T-helper 17 cell (primary cell): ENCODE measurements at places on chromosomes 3 and 15.

DNA sequence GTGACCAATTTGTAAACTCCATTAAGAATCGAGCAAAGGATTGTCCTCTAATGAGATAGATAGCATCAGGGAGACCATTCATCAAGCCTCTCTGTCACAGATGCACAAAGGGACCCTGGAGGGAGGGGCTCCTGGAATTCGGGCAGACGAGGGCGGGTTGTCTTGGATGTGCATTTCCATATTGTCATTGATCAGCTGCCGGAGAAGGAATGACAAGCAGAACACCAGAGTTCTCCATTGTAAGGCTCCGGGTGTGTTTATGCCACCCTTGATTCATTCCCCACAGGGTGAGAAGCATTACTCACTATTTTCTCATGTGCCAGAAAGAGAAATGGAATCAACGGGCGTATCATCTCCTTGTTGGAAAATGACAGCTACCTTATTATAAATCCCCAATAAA, 167.5 kb downstream of the EBLN2 start:
- peaks cover 12% of the 10 kb centered on the region for H3K27me3 ChIP-seq
- H3K36me3 ChIP-seq = no peaks in the 10 kb centered on the region
- no peak overlapping the region for H3K4me3 ChIP-seq
- H3K27ac ChIP-seq = no peak overlapping the region

DNA sequence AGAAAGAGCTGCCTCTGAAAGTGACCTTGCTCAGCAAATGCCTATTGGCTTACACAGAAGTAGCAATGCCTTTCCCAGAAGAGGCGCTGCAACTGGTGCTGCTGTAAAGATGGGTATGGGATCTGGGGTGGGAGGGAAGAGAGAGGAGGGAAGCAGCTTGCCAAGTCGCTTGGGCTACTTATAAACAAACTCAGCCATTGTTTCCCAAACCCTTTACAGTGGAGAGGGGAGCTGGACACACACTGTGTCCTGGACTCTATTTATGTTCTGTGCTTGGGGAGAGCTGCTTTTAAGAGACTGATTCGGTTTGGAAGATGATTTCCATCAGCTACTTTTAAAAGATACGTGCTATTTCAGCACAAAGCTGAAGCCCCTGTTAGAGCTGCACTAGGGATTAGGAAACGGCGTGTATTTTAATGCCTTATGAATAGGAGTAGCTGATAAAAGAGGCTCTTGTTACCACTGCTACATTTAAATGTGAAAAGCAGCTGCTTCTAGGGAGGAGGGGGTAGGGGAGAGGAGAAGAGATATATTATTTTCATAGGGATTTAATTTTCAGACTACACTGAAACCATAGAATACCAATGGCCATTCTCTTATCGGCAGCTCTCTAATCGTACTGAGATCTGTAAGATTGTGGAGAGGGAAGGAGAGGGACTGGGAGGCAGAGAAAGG, 440.6 kb downstream of the MCTP2 start:
- no peaks in the 10 kb centered on the region for H3K36me3 ChIP-seq
- H3K27me3 ChIP-seq = peaks cover 16% of the 10 kb centered on the region
- H3K4me1 ChIP-seq = no peaks in the 10 kb centered on the region
- H3K27ac ChIP-seq = no peak overlapping the region

- H3K4me1 ChIP-seq = peaks cover 6% of the 10 kb centered on the region
- no peak for DNase-seq
- peaks cover 14% of the 10 kb centered on the region for H3K27me3 ChIP-seq
- peak overlapping the region; percentile 41 for H3K4me3 ChIP-seq
- no peaks in the 10 kb centered on the region for H3K36me3 ChIP-seq
These were observed 82.1 kb downstream of the IL5RA start for GRCh38 chr3:3027976-3028567.

DNA sequence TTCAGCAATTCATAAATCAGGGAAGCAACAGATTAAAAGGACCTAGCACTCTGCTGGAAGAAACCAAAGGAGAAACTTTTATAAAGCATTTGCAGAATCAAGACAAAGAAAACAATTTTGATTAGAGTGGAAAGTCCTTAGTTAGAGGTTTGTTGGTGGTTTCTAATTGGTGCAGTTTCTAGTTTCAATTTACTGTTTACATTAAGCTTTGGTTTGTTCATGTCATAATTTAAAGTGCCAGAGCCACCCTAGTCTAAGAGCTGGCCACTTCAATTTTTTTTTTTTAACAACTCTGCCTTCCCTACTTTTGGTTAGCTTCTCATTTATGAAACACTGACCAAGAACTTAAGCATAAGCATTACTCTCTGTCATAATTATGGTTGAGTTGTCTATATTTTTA, 1428.2 kb upstream of the GBE1 start:
- no peaks in the 10 kb centered on the region for H3K27me3 ChIP-seq
- H3K36me3 ChIP-seq = no peaks in the 10 kb centered on the region
- no peak overlapping the region for H3K4me3 ChIP-seq
- DNase-seq = no peak
- H3K27ac ChIP-seq = no peak overlapping the region

- H3K36me3 ChIP-seq = peaks cover 5% of the 10 kb centered on the region
- H3K4me1 ChIP-seq = peaks cover 10% of the 10 kb centered on the region
- no peak overlapping the region for H3K27ac ChIP-seq
- H3K27me3 ChIP-seq = no peaks in the 10 kb centered on the region
- H3K4me3 ChIP-seq = no peak overlapping the region
These were observed 223.1 kb downstream of the ITPR1 start for GRCh38 chr3:4716266-4716665.

DNA sequence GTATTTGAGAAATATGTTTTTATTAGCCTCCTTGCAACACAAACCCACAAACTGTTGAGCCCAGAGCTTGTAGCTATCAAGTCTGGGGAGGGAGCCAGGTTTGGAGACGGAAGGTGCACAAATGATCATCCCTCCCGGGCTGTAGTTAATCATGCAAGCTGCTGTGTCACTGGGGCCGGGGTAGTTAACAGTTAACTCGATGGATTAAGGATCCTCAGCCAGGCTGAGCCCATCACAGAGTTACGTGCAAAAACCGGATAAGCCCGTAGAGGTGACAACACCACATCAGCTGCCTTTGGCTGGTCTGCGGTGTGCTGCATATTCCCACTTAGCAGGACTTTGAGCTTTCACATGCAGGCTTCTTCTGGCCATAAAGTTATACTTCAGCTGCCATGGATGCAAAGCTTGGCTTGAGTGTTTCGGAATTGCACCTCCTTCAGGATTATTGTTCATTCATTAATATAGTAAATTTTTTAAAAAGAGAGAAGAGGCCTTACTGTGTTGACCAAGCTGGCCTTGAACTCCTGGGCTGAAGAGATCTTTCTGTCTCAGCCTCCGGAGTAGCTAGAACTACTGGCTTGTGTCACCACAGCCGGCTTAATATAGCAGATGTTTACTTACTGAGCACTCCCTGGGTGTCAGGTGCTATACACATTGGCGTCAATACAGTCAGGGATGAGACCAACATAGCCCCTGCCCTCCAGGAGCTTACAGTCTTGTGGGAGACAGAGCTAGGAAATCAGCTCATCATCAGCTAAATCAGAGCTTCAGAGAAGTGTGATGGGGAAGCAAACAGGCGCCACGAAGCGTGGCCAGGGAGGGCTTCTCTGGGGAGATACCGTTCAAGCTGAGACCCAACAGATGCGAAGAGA, 226.8 kb upstream of the BHLHE40 start:
- peaks cover 27% of the 10 kb centered on the region for H3K4me1 ChIP-seq
- DNase-seq = no peak
- no peaks in the 10 kb centered on the region for H3K27me3 ChIP-seq
- peaks cover 6% of the 10 kb centered on the region for H3K36me3 ChIP-seq

- no peaks in the 10 kb centered on the region for H3K4me1 ChIP-seq
- H3K27ac ChIP-seq = no peak overlapping the region
- H3K36me3 ChIP-seq = no peaks in the 10 kb centered on the region
- no peak for DNase-seq
- H3K4me3 ChIP-seq = no peak overlapping the region
These were observed 280.1 kb downstream of the NEK10 start for GRCh38 chr3:27089068-27089467.

GRCh38 chr3:111809186-111809585, 49.9 kb upstream of the PHLDB2 start:
- no peak overlapping the region for H3K27ac ChIP-seq
- no peak for DNase-seq
- no peaks in the 10 kb centered on the region for H3K4me1 ChIP-seq
- H3K27me3 ChIP-seq = peaks cover 12% of the 10 kb centered on the region

DNA sequence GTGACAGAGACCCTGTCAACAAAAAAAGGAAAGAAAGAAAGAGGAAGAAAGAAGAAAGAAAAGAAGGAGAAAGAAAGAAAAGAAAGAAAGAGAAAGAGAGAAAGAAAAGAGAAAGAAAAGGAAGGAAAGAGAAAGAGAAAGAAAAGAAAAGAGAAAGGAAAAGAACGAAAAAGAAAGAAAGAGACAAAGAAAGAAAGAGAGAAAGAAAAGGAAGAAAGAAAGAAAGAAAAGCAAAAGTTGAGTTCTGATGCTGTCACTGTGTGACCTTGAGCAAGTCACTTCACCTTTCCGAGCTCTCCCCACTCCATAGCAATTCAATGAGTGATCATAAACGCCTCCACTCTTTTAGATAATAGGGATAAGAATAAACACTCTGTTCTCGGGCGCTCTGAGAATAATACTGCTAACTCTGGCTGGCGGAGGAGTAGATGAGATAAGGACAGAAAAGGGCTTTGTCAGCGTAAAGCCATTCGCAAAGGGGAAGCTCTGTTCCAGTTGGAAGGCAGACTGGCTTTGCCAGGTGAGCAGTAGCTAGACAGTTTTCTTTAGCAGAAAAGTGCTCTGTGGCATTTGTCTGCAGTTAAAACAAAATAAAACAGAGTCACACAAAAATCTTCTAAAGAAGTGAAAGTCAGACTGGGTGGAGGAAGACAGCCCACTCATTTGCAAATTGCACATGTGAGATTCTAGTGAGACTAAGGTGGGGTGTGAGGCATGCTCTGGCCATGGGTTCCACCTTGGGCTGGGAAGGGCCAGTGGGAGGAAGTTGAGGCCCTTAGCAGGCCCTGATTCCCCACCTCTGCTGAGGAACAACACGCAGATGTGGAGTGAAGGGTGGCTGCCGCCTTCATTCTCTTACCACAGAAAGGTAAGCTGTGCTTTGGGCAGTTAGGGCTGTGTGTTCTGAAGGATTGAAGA, 9.6 kb upstream of the FLNB start:
- H3K36me3 ChIP-seq = no peaks in the 10 kb centered on the region
- no peaks in the 10 kb centered on the region for H3K27me3 ChIP-seq
- H3K27ac ChIP-seq = peak overlapping the region; percentile 94
- peaks cover 9% of the 10 kb centered on the region for H3K4me1 ChIP-seq
- H3K4me3 ChIP-seq = peak overlapping the region; percentile 90
- no peak for DNase-seq

GRCh38 chr3:98978068-98978811, 76.7 kb upstream of the DCBLD2 start:
- peaks cover 13% of the 10 kb centered on the region for H3K27me3 ChIP-seq
- no peak for DNase-seq
- H3K36me3 ChIP-seq = no peaks in the 10 kb centered on the region
- H3K4me3 ChIP-seq = no peak overlapping the region

- H3K27ac ChIP-seq = no peak overlapping the region
- H3K4me1 ChIP-seq = peaks cover 40% of the 10 kb centered on the region
- no peak for DNase-seq
- no peaks in the 10 kb centered on the region for H3K27me3 ChIP-seq
These were observed 54.8 kb upstream of the TNFSF10 start for GRCh38 chr3:172577987-172578570.

GRCh38 chr15:39616731-39617455, 36.0 kb downstream of the THBS1 start:
- no peak for DNase-seq
- H3K4me3 ChIP-seq = no peak overlapping the region
- no peaks in the 10 kb centered on the region for H3K4me1 ChIP-seq
- no peaks in the 10 kb centered on the region for H3K36me3 ChIP-seq
- no peaks in the 10 kb centered on the region for H3K27me3 ChIP-seq

DNA sequence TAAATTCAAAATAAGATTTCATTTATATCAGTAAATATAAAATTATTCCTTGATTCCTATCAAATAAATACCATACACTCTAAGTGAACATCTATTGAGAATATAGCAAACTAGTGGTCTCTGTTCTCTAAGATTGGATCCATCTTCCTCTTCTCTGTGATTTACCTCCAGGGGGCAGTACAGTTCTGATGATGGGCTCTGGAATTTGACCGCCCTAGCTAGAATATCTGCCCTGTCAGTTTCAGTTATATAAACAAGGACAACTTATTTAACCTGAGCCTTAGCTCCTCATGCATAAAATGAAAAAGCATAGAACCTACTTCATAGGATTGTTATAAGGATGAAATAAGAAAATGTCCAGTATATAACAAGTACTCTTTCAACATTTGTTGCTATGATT, 171.1 kb upstream of the CCDC54 start:
- no peak overlapping the region for H3K4me3 ChIP-seq
- H3K4me1 ChIP-seq = no peaks in the 10 kb centered on the region
- DNase-seq = no peak
- no peaks in the 10 kb centered on the region for H3K36me3 ChIP-seq
- H3K27me3 ChIP-seq = peaks cover 41% of the 10 kb centered on the region

DNA sequence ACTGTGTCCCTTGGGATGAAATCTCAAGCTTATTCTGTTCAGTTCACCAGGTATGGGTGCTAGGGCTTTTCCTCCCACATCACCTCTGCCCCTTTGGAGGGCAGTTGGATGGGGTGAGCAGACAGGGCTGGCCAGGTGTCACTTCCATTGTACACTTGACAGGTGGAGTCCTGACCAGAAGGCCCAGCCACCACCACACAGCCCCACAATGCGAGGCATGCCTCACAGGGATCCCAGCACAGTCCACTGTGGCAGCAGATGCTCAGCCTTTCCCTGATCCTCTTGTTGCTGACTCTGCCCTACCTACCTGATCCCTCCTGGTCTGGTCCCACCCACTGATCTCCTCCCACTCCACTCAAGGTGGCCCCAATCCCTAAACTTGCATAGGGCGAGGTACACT, 88.2 kb downstream of the ANP32A start:
- peaks cover 11% of the 10 kb centered on the region for H3K4me1 ChIP-seq
- H3K4me3 ChIP-seq = no peak overlapping the region
- peaks cover 6% of the 10 kb centered on the region for H3K27me3 ChIP-seq
- no peaks in the 10 kb centered on the region for H3K36me3 ChIP-seq

DNA sequence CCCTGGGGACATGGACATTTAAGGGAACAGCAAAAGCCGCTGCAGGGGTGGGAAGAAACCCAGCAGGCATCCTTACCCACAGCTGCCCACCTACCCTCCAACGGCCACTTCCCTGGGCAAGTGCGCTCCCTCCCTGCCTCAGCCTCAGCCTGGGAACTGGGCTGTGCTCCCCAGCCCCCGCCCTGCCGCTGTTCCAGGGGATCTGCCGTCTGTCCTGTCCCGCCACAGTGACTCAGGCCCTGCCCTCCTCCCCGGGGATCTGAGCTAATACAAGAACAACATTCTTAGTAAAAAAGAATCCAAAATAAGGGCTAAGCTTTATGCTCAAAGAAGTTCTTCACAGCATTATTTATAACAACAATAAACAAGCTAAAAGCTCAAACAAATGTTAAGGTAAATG, 7.4 kb upstream of the IQSEC1 start:
- peaks cover 12% of the 10 kb centered on the region for H3K4me1 ChIP-seq
- H3K4me3 ChIP-seq = no peak overlapping the region
- DNase-seq = no peak
- no peaks in the 10 kb centered on the region for H3K36me3 ChIP-seq
